Pons (tissue), 1 donor: ENCODE measurements at places on chromosomes 11 and 22.

DNA sequence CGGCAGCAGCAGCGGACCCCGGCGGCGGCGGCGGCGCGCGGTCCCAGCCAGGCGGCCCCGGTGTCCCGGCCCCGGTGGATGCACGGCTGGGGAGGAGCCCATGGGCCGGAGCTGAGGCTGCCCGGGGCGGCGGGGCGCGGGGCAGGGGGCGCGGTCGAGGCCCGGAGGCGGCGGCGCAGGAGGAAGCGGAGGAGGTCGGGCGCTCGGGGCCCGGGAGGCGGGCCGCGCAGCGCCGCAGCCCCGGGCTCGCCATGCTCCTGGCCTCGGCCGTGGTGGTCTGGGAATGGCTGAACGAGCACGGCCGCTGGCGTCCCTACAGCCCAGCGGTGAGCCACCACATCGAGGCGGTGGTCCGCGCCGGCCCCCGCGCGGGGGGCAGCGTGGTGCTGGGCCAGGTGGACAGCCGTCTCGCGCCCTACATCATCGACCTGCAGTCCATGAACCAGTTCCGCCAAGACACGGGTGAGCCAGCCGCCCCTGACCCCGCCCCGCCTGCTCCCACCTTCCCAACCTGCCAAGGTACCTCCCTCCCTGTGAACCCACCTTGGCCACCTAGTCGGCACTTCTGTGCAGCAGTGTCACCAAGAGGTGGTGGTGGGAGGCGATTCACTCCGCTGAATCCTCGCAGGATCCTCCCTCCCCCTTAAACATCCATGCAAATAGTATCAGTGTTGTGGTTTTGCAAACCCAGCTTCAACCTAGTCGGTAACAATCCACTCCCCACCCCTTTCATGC is 580 bp downstream of the DTX4 start:
- no peak for DNase-seq

- no peak for DNase-seq
Observed at GRCh38 chr11:131640320-131640719, 269.9 kb downstream of the NTM start.

- no peak for DNase-seq
Observed at GRCh38 chr11:19352771-19353160, 112.0 kb upstream of the E2F8 start.

DNA sequence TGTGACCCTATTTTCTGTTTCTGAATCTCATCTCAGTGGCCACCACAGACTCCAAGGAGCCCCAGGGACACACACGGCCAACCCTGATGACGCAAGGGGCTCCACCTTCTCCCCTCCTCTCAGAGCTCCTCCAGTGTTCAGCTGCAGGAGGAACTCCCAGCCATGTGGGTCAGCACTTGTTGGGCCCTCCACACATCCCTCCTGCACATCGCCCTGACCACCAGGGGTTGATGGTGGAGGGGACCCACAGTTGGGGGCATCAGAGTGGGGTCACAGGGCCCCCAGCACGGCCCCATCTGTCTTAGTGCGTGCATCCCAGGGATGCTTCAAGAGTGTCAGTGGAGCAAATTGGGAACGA is 499.6 kb downstream of the BRD1 start:
- no peak for DNase-seq

DNA sequence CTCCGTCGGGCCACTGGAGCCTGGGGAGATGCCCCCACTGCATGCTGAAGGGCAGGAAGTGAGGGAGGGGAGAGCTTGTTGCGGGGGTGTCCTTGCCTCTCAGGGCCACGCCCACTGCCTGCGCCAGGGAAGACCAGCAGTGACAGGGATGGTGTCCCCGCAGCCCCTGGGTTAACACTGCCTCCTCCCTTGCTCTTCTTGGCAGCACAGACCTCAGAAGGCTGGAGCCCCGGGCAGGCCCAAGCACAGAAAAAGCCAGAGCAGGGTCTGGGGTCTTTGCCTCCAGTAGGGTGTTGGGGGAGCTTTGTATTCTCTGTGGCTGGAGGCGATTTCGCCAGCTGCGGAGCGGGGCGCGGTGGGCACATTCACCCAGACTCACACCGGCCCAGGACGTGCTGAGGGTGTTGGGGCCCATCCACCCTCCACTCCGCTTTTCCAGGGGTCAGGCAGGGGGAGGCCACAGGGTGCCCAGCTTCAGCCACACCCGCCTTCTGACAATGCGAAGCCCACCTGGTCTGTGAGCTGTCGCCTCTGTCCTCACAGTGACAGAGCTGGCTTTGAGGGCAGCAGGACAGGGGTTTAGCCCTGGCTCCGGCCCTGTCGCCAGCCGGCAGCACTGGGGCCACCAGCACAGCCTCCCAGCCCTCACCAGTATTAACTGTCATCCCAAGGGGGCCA is 83.7 kb downstream of the CDKN1C start:
- DNase-seq = no peak

DNA sequence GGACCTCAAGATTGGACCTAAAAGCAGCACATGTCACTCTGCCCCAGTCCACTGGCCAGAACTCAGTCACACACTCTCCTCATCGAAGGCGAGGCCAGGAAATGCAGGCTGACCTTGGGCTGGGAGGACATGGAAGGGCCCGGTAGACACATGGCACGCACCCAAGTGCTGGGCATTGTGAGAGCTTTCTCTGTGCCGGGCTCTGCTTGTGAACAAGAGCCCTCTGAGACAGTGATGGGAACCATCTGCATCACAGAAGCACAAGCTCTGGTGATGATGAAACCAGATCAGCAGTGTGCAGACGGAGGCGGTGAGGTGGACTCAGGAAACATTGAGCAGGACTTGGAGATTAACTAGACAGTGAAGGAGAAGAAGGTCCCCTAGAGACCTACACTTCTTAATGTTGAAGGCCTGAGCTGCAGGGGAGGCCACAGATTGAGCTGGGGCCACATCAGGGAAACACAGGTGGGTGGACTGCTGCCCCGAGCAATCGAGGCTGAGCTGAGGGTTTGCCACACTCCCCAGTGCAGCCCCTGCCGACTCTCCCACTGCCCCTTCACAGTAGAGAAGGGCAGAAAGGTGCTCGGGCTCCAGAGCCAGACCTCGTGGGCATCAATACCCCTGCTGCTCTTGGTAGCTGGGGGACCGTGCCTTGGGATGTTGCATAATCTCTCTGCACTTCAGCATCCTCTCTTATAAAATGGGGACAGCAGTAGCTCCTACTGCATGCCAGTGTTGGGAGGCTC is 1460.5 kb downstream of the TBC1D22A start:
- DNase-seq = no peak

- no peak for DNase-seq
Observed at GRCh38 chr22:42997582-42998090, 17.3 kb downstream of the PACSIN2 start.

DNA sequence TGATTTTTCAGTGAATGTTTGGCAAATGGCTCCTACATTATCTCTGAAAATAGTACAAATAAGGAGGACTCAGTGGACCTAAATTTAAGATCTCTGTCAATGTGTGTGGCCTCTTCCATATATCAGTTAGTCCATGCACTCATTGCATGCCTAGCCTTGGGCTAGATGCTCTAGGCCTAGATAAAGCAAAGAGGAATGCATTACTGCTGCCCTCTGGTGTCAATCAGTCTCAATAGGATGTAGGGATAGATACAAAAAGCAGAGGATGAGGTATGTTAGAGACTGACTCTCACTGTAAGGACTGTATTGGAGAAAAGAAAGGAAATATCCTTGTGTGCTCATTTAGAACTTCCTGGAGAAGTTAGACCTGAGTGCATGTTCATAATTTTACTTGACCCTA is 42.0 kb downstream of the MS4A2 start:
- DNase-seq = peak; percentile 56

DNA sequence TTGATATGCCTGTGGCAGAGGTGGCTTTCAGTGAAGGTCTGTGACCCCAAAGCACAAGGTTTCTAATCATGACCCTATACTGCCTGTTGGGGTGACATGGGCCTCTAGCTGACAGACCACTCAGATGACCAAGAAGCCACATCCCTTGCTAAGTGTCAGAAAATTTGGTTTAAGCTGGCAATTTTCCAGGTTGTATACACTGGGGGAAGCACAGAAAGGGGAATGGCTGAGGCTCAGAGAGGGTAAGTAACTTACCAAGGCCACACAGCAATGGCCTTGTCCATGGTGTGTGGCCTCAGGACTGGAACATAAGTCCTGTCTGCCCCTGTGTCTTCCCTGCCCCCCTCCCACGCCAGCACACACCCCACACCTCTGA is 66.9 kb upstream of the PRDM11 start:
- no peak for DNase-seq

- no peak for DNase-seq
Observed at GRCh38 chr11:127656116-127656836, 655.7 kb upstream of the KIRREL3 start.

GRCh38 chr11:46306296-46306853 is 28.9 kb downstream of the CREB3L1 start:
- no peak for DNase-seq

DNA sequence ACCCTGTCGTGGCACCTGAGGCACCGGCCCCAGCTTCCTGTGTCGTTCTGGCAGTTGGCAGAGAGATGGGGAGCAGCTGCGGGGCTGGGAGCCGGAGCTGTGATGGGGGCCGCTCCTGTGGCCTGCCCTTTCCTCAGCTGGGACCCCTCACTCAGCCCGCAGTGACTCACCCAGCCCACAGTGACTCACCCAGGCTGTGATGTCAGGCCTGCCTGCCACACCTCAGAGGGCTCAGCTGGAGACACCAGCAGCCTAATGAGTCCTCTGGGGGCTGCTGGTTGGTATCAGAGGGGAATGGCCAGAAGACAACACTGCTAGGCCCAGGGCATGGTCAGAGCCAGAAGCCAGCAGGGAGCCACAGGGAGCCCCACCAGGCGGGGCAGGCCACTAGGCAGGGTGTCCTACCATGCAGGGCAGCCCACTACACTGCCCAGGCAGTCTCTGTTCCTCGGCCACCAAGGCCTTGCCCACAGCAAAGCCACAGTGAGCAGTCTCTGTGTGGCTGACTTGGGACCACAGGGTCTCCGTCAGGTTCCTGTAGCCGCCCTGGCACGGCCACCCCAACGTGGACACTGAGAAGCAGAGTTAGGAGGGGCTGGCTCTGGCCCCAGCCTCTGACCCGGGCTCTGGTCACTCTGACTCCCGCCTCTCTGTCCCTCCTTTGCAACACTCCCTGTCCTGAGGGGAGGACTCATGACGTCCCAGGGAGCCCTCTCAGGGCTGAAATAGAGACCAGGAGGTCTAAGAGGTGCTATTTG is 4.2 kb upstream of the FXYD2 start:
- DNase-seq = no peak

GRCh38 chr22:30890686-30891442 is 77.7 kb downstream of the MORC2 start:
- DNase-seq = no peak

GRCh38 chr11:124746621-124747243 is 5.3 kb downstream of the VSIG2 start:
- no peak for DNase-seq

- DNase-seq = no peak
Observed at GRCh38 chr11:111819161-111819828, 52.1 kb downstream of the ALG9 start.

DNA sequence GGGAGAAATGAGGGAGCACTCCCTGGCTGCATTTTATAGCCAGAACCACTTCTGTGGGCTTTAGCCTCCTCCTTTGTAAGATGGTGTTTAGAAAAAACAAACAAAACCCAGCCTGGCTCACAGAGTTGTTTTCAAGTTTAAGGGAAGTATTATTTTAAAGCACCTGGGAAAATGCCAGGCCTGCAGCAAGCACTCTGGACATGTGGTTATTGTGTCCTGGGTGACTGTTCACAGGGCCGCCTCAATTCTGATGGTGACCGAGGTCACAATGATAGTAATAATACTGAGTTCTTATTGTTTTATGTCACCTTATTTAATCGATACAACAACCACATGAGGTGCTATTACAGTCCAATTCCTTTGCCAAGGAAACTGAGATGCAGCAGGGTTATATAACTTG is 20.7 kb upstream of the SLC22A12 start:
- no peak for DNase-seq

DNA sequence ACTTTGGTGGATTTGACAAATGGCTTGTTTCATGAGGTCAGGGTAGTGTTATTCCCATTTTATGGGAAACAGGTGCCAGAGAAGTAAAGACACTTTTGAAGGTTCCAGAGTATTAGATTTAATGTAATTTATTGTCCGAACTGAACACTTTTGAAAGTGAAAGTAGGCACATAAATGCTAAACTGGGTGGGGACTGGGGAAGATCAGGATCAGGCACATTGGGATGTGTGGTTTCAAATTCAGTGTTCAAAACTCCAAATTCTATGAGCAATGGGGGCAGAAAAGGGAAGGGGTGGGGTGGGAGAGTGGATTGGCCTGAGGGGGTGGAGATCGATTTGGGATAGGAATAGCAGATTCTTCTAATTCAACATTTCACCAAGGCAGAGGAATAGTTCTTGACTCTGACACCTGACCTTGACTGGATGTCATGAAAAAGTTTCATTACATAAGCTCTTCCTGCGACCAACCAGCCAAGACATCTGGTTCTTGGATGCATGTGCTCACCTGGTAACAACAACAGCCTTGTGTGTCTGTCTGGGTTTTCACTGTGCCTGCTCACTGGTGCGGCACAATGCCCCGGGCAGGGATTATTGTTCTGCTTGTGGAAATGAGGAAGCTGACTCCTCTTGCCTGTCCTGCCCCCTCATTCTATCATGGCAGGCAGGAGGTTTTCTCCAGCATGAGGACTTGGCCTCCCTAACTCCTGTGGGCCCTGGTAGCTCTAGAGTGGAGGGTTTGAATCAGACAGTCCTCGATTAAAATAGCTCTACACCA is 10.8 kb downstream of the PPFIBP2 start:
- no peak for DNase-seq

GRCh38 chr11:85589373-85589772 is 37.8 kb downstream of the DLG2 start:
- no peak for DNase-seq
